ENCODE measurements at places on chromosomes 6 and 20.
A peak's percentile ranks its signal among the peaks of the same experiment; 100 is the strongest.

GRCh38 chr6:73648166-73648565 is 5.6 kb downstream of the SLC17A5 start:
- H3K4me3 ChIP-seq: no peak overlapping the region
- no peak overlapping the region for H3K27ac ChIP-seq
- H3K27me3 ChIP-seq: no peaks in the 10 kb centered on the region
- H3K36me3 ChIP-seq: no peaks in the 10 kb centered on the region
- no peak for DNase-seq

GRCh38 chr6:47832386-47833100 is 50.7 kb downstream of the OPN5 start:
- H3K27me3 ChIP-seq: no peaks in the 10 kb centered on the region
- no peak overlapping the region for H3K4me3 ChIP-seq
- H3K36me3 ChIP-seq: no peaks in the 10 kb centered on the region

GRCh38 chr6:91241946-91242613 is 655.2 kb upstream of the MAP3K7 start:
- H3K36me3 ChIP-seq: no peaks in the 10 kb centered on the region
- no peak overlapping the region for H3K27ac ChIP-seq
- H3K4me1 ChIP-seq: no peaks in the 10 kb centered on the region
- DNase-seq: no peak

DNA sequence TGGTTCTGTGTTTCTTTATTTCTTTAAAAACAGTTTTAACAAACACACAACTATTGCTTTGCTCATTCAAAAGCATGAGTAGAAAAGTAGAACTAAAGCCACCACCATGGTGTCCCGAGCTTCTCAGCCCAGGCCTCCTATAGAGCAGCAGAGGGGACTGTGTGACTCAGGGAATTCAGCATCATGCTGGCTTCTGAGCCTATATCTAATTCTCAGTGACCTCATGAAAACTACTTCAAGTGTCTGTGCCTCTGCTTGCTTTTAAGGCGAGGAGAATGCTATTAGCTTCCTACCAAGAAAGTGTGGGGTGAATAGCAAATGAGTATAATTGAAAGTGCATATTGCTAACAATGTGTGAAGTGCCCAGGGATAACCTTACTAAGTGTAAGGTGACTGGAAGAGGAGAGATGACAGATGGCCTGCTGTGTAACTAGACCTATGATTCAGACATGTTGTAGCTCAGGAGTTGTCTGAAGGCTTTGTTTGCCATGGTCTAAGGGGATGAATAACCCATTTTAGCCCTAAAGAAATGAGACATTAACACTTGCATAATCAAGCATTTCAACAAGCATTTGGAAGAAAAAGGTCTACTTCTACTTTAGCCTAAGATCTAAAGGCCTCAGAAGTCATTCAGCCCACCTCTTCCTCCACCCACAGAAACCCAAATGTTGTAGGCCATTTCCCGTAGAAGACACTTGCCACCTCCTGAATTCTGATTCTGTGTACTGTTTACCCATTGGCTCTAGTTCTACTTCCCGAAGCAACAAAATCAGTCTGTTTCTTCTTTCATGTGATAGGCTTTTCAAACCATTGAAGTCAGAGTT is 121.5 kb upstream of the ARG1 start:
- H3K27me3 ChIP-seq: no peaks in the 10 kb centered on the region
- no peaks in the 10 kb centered on the region for H3K36me3 ChIP-seq
- no peaks in the 10 kb centered on the region for H3K4me1 ChIP-seq
- H3K27ac ChIP-seq: no peak overlapping the region

DNA sequence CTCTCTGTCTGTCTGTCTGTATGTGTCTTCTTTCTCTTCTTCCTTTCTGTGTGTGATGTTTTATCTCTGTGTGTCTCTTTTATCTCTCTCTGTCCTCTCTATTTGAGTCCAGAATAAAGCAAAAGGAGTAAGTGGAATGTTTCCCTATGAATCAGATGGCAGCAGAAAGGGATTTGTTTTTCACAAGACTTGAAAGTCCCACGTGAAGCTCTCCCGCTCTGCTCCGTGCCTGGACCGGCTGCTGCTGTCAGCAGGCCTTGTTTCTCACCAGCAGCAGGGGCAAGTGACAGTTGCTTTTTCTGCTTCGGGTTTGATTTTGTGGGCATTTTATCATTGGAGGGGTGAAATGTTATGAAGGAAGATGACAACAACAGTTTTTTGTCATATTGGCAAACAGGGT is 212.7 kb downstream of the PACRG start:
- peak; percentile 52 for DNase-seq
- no peak overlapping the region for H3K4me3 ChIP-seq
- H3K36me3 ChIP-seq: no peaks in the 10 kb centered on the region
- no peaks in the 10 kb centered on the region for H3K4me1 ChIP-seq

DNA sequence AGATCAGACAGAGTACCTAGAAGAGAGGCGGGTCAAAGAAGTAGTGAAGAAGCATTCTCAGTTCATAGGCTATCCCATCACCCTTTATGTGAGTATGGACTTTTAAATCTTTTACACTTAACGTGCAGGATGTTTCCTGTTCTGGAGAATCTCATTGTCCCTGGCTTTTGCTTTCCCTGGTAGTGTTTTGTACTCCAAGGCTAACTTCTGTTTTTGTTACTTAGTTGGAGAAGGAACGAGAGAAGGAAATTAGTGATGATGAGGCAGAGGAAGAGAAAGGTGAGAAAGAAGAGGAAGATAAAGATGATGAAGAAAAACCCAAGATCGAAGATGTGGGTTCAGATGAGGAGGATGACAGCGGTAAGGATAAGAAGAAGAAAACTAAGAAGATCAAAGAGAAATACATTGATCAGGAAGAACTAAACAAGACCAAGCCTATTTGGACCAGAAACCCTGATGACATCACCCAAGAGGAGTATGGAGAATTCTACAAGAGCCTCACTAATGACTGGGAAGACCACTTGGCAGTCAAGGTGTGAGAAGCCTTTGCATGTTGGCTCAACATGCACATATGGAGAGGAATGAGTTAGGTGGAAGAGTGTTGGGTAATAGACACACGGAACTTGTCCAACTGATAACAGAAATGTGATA is 3.3 kb downstream of the HSP90AB1 start:
- H3K36me3 ChIP-seq: peaks cover 61% of the 10 kb centered on the region
- H3K4me1 ChIP-seq: peaks cover 14% of the 10 kb centered on the region
- no peak for DNase-seq
- no peak overlapping the region for H3K27ac ChIP-seq
- H3K27me3 ChIP-seq: no peaks in the 10 kb centered on the region

GRCh38 chr20:18225632-18226031 is 62.7 kb upstream of the ZNF133 start:
- H3K4me1 ChIP-seq: no peaks in the 10 kb centered on the region
- no peak overlapping the region for H3K27ac ChIP-seq
- H3K36me3 ChIP-seq: no peaks in the 10 kb centered on the region
- no peaks in the 10 kb centered on the region for H3K27me3 ChIP-seq

- no peaks in the 10 kb centered on the region for H3K36me3 ChIP-seq
- no peak for DNase-seq
- H3K27ac ChIP-seq: no peak overlapping the region
- H3K4me3 ChIP-seq: no peak overlapping the region
These were observed 308.1 kb downstream of the FOXC1 start for GRCh38 chr6:1917626-1918371.

DNA sequence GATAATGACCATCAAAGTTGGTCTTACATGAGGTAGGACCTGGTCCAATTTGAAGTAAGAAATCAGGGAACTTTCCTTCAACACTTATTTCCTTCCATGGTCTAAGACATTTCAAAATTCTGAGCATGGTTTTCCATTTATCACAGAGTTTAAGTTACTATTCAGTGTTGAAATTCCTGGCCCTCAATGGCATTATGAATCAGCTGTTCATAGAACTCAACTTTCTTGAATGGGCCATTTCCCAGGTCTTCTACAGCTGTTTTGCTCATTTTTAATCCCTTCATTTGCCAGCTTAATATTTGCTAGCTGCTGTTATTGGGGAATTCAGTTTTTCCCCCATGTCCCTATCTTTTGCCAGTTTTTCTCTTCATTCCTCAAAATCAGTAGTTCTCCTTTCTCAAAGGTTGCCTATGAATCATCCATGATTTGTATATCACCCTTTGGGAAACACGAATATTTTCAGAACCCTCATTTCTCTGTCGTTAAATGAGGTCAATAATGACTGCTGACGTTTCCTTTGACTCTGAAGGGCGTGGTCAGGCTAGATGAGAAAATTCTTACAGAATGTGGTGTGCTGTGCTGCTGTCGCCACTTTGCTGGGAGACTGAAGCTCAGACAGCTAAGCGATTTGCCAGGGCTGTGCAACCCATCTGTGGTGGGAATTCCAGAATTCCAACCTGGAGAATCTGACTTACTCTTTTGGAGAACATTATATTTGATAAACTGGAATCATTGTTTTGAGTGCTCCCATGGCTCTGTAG is 216.5 kb upstream of the FLRT3 start:
- H3K27ac ChIP-seq: no peak overlapping the region
- H3K4me1 ChIP-seq: no peaks in the 10 kb centered on the region
- no peaks in the 10 kb centered on the region for H3K36me3 ChIP-seq
- no peak for DNase-seq

- H3K27ac ChIP-seq: no peak overlapping the region
- no peak for DNase-seq
- peaks cover 4% of the 10 kb centered on the region for H3K4me1 ChIP-seq
- H3K36me3 ChIP-seq: no peaks in the 10 kb centered on the region
These were observed 224.9 kb downstream of the IBTK start for GRCh38 chr6:82022614-82023129.

DNA sequence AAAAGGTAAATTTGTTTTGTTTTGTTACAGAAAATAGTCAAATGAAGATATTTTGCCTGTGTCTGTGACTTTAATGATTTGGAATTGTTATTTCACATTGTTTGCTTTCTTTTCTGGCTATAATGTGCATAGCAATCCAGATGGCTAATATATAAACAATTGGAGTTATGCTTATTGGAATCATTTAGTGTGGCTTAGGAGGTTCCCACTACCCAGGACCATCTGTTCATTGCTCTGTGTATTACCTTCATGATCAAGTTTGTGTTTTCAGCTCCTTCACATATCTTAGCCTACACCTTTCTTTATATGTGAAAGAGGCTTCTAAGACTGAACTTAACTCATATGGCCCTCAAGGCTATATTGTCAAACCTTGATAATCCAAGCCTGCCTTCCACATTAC is 232.9 kb downstream of the BCKDHB start:
- H3K4me1 ChIP-seq: no peaks in the 10 kb centered on the region
- no peaks in the 10 kb centered on the region for H3K36me3 ChIP-seq
- H3K4me3 ChIP-seq: no peak overlapping the region
- no peak for DNase-seq
- H3K27me3 ChIP-seq: no peaks in the 10 kb centered on the region
- H3K27ac ChIP-seq: no peak overlapping the region

GRCh38 chr20:21326700-21327099 is 23.6 kb downstream of the XRN2 start:
- H3K4me1 ChIP-seq: peaks cover 5% of the 10 kb centered on the region
- DNase-seq: no peak
- no peak overlapping the region for H3K4me3 ChIP-seq

DNA sequence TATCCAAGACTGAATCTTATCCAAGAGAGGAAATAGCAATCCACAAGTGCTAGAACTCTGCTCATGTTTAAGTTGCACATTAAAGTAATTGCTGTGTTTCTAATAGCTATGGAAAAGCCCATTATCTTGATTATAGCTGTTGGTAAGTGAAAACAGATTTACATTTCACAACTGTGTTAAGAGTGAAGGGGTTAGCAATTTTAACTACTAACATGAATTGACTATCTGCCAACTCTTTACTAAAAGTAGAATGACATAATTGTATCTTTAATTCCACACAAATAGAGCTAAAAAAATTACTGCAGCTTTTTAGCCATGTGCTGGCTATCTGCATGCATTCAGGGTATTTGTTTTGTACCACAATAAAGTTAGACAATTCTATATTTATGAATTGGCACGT is 277.9 kb upstream of the IRAK1BP1 start:
- no peak overlapping the region for H3K27ac ChIP-seq
- peak; percentile 1 for DNase-seq
- H3K36me3 ChIP-seq: no peaks in the 10 kb centered on the region
- no peaks in the 10 kb centered on the region for H3K27me3 ChIP-seq
- H3K4me1 ChIP-seq: no peaks in the 10 kb centered on the region

- H3K4me1 ChIP-seq: peaks cover 13% of the 10 kb centered on the region
- no peaks in the 10 kb centered on the region for H3K27me3 ChIP-seq
- peaks cover 2% of the 10 kb centered on the region for H3K36me3 ChIP-seq
- peak overlapping the region; percentile 97 for H3K27ac ChIP-seq
- peak overlapping the region; percentile 94 for H3K4me3 ChIP-seq
- DNase-seq: no peak
These were observed 1.1 kb downstream of the B4GALT5 start for GRCh38 chr20:49712646-49712995.

- peaks cover 24% of the 10 kb centered on the region for H3K27me3 ChIP-seq
- H3K4me1 ChIP-seq: peaks cover 6% of the 10 kb centered on the region
- no peaks in the 10 kb centered on the region for H3K36me3 ChIP-seq
- H3K27ac ChIP-seq: no peak within 1 kb of the TSS
These were observed at the start of gene STMND1 for GRCh38 chr6:17101422-17102257. STMND1 (plus strand) TSS chr6:17102050; CDS start chr6:17102258, 208 bp downstream.

DNA sequence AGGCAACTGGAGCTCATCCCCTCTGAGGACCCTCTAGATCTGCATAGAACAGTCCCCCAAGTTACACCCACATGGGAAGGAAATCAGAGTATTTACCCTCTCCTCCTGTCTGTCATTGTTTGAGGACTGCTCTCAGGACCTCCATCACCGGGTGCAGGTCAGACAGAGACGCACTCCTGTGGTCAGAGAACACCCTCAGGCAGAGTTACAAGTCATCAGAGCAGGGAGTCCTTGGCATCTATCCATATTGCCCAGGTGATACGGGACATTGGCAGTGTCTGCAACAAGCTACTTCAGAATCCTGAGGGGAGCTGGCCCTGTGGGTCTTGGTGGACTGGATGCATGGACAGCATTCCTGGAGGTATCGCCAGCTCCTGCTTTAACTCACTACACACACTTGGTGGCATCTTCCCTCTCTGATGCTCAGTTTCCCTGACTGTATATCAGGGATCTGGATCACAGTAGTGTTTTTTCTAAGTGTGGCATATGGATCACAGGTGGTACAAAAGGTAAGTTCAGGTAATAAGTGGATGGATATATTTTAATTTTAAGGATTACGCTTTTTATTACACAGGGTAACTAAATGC is 15.1 kb upstream of the ISM1 start:
- H3K4me3 ChIP-seq: no peak overlapping the region
- H3K27me3 ChIP-seq: no peaks in the 10 kb centered on the region
- no peaks in the 10 kb centered on the region for H3K4me1 ChIP-seq
- no peak for DNase-seq
- H3K36me3 ChIP-seq: no peaks in the 10 kb centered on the region
